ENCODE measurements at places on chromosomes 1 and 21.

DNA sequence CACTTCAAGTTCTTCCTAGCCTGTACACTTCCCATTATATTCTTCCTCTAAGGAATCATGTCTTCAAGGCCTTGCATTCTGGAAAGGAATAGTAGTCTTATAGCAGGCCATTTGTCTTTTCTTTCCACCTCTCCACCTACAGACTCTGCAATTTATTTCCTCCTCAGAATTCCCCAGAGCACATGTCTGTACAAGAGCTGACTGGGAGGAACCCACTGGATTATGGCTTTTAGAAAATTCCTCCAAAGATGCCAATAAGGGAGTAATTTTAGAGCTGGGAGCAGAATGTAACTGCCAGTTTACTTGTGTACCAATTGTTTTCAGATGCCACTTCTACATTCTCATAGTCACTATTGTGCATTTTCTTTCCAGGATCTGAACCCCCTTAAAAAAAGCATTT is 3.4 kb upstream of the PSMG1 start:
- DNase-seq, result no peak

- DNase-seq, result no peak
Measured at GRCh38 chr1:196181594-196181878, 426.7 kb downstream of the KCNT2 start.

DNA sequence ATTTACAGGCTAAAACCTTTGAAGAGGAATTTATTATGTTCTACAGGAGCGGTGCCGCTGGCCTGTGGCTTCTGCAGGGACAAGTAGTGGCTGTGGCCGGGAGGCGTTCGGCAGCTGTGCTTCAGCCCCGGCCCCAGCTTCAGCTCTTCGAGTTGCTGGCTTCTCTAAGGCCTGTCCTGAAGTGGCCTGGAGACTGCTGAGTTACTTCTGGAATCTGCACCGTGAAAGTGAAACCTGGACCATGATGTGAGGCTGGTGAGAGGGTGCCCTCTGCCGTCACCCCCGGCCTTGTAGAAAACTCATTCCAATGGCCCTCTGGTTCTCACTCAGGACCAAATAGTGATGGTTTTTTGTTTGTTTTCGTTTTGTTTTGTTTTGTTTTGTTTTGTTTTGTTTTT is 48.1 kb downstream of the PRKCZ start:
- DNase-seq, result no peak

DNA sequence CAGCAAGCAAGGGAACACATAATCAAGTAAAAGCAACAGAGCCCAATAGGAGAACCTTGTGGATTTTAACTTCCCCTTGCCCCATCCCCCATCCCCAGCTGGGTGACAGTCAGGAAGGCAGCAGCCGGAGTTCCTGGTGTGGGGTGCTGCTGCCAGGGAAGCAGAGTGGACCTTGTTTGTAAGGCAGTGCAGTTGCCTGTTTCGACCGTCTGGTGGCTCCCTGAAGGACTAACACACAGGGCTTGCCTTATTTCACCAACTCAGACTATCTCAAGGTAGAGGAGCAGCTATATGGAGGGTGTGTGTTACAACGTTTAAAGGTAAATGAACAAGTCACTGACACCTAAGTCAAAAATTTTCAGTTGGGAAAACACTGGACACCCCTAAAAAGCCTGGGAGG is 6.6 kb downstream of the KRTAP10-8 start:
- DNase-seq, result no peak

DNA sequence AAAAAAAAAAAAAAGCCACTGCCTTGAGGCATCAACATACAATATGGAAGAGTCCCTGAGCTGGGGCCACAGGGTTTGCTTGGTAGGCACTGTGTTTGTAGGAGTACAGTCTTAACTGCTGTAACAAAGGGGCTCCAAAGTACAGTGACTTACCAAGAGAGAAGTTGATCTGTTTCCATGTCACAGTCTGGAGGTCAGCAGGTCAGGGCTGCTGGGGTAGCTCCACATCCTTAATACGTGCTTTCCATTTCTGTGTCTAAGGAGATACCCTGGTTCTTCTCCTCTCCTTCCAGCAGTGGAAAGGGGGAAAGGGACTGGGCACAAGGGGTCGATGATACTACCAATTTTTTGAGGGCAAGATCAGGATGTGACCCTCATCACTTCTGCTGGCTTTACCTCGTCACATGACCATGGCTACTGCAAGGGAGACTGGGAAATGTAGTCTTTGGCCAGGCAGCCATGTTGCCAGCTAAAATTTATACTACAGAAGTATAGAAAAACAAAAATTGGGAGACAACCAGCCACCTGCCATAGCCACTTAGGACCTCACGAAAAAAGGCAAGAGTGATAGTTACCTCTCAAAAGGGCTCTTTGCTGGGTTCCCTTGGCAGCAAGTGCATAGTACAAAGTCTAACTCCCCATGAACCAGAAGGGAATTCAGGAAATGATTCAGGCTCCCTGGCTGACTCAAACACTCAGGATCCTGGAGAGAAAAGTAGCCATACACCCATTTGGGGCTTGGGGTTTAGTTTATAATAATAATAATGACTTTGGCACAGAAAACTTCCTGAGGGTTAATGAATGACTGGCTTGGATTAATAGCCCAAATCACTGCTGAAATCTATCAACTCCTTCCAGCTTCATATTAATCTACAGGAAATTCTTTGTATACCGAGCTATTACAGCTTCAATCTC is 52.7 kb upstream of the ATP5PO start:
- peak; percentile 41 for DNase-seq

DNA sequence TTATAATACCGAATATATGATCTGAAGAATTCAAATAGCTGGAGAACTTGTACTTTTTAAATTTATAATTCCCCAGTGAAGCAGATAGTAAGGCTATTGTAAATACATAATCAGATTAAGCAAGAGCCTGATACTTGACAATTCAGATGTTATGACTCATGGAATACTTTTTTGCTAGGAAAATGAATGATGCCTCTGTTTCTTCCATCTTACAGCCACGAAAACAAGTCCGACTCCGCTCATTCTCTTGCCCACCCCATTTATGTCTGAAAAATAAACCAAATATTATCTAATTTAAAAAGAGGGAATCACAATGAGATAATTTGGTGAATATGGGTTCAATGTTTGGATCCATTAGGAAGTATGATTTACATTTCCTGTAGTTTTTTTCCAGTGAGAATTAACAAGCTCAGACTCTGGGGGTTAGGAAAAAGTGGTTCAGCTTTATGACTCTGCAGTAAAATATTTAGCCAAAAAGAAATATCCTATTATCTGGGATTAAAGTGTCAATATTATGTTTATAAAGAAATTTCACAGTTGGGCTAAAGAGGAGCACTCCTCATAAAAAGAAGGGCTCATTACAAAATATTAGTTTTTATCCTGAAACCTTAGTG is 50.4 kb upstream of the DAB1 start:
- DNase-seq, result no peak

DNA sequence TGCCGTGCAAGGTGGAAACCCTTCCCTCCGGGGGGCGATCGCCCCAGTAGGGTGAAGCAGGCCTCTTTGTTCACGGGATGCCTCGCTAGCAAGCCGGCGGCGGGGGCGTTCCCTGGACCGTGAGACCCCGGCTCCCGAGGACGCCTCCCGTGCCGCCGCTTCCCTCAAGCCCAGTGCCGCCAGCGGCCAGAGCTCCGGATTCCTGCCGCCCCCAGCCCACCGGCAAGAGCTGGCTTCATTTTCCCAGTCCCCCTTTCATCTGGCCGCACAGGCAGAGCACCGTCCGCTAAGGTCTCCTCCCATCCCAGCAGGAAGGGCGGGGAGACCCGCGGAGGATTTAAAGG is 16.3 kb downstream of the IER5 start:
- no peak for DNase-seq

All from NCI-H446 treated with DMSO at 0.1 percent for 48 hours (cell line).